ENCODE measurements at places on chromosomes 6 and 20. TPM values are rescaled to one million over a fixed set of nuclear protein-coding genes. Genes with fewer than 3 reads are reported as not detected.

The L3MBTL1 gene
- total RNA-seq, result 8.2 TPM

GRCh38 chr20:15487682-15488081 is 1085.6 kb downstream of the KIF16B start:
- H3K27me3 ChIP-seq, result no peaks in the 10 kb centered on the region
- no peak for DNase-seq
- no peaks in the 10 kb centered on the region for H3K36me3 ChIP-seq
- H3K27ac ChIP-seq, result no peak overlapping the region
- no peak overlapping the region for H3K4me3 ChIP-seq

The MACROD2 gene
- total RNA-seq, result 31.3 TPM

DNA sequence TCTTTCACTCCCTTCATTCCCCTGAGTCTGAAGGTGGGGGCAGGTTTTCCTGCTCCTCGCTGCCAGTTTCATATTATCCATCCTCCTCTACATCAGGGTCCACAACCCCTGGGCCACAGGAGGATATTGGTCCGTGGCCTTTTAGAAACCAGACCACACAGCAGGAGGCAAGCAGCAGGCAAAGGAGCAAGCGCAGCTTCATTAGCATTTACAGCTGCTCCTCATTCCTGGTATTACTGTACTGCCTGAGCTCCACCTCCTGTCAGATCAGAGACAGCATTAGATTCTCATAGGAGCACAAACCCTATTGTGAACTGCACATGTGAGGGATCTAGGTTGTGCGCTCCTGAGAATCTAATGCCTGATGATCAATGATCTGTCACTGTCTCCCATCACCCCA is 380.3 kb downstream of the ARHGAP18 start:
- H3K36me3 ChIP-seq, result peaks cover 44% of the 10 kb centered on the region
- H3K27me3 ChIP-seq, result no peaks in the 10 kb centered on the region
- no peak overlapping the region for H3K4me3 ChIP-seq
- H3K4me1 ChIP-seq, result no peaks in the 10 kb centered on the region
- DNase-seq, result no peak

The MYCT1 gene
- total RNA-seq, result 9.9 TPM

The CYP21A2 gene
- not detected for total RNA-seq

GRCh38 chr6:148617530-148617929 is 129.3 kb upstream of the UST start:
- no peaks in the 10 kb centered on the region for H3K4me1 ChIP-seq
- no peak for DNase-seq
- no peaks in the 10 kb centered on the region for H3K36me3 ChIP-seq

DNA sequence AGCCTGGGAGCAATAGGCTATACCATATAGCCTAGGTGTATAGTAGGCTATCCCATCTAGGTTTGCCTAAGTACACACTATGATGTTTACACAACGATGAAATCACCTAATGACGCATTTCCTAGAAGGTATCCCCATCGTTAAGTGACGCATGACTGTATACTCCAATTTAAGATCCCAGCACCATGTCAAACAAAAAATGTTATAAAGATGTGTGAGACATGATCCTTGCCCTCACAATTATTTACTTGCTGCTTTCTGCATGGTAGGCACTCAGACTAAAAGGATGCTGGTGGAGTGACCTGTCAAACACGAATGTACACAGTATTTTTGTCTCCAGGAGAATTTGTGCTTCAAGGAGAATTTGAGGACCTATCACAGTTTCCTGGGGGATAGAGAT is 32.3 kb downstream of the SNAP25 start:
- no peak for DNase-seq
- no peaks in the 10 kb centered on the region for H3K36me3 ChIP-seq
- no peak overlapping the region for H3K27ac ChIP-seq
- H3K4me3 ChIP-seq, result no peak overlapping the region

DNA sequence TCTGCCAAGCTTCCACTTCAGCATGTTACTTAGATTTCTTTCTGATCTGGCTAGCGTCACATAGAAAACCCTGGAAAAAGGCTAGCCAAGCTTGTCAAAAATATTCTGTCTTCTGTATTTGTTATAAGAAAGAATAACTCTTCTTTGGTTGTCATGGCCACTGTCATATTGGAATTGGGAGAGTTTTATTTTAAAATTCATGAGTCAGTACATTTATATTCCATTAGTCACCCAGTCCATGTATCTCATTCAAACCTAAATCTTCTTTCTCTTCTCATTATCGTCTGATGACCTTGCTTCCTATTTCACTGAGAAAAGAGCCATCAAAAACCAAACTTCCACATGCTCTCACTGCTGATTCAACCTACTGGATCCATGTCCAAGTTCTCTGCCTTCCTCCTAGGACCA is 65.7 kb downstream of the EPM2A start:
- peaks cover 12% of the 10 kb centered on the region for H3K36me3 ChIP-seq
- H3K27me3 ChIP-seq, result no peaks in the 10 kb centered on the region
- H3K4me1 ChIP-seq, result no peaks in the 10 kb centered on the region
- H3K27ac ChIP-seq, result no peak overlapping the region
- DNase-seq, result peak; percentile 14

The CNR1 gene
- total RNA-seq, result 15.2 TPM

DNA sequence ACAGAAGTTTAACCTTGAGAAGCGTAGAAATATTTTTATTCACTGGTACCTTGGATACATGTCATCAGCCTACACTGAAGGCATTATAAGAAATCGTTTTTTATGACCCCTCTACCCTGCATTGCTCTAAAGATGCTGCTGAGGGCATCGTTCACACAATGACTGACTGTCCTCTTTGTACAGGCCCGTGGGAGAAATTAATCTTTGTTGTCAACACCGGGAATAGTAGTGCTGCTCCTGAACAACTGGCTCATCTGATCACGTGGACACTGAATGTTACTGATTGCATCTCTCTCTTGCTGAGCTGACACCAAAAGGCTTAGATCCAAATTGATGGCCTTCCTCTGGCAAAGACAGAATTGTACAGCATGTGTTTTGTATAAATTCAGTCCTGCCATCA is 157.1 kb upstream of the SMLR1 start:
- no peaks in the 10 kb centered on the region for H3K27me3 ChIP-seq
- H3K36me3 ChIP-seq, result no peaks in the 10 kb centered on the region
- H3K4me3 ChIP-seq, result no peak overlapping the region

DNA sequence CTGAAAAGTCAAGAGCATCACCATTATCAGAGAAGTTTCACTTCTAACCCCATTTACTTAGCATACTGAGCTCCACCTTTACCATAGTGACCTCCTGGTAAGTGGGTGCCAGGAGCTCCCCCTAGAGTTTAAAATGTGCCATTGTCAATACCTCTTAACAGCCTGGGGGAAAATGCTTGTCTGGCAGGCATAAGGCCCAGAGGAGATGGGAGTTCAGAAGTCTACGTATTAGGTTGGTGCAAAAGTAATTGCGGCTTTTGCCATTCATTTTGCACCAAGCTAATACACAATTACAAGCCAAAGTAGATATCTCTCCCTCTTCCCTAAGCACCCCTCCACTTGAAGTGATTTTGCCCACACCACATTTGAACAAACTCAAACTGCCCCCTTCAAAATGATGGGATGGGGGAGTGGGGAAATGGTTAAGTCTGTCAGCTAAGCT is 919.0 kb downstream of the KIF16B start:
- peak; percentile 45 for DNase-seq
- no peak overlapping the region for H3K4me3 ChIP-seq
- no peaks in the 10 kb centered on the region for H3K36me3 ChIP-seq
- no peak overlapping the region for H3K27ac ChIP-seq
- peaks cover 13% of the 10 kb centered on the region for H3K4me1 ChIP-seq

The PACRG gene
- total RNA-seq, result 3.5 TPM

DNA sequence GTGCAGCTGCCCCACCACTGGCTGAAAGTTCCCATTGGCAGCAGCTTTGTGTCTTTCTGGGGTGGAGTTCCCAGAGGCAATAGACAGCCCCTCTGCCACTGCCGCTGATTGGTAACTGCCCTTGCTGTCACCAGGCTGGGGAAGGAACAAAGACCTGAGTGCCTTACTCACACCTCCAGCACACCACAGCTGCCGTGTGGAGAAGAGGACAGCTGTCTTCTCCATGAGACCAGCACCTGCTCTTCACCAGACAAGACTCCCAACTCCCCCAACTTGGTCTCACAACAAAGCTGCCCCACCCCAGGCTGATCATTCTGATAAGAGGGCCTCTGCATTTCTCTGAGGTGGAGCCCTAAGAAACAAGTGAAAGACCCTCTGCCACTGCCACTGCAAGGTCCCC is 39.7 kb upstream of the PTCHD4 start:
- no peaks in the 10 kb centered on the region for H3K36me3 ChIP-seq
- H3K27ac ChIP-seq, result no peak overlapping the region
- no peak for DNase-seq
- no peaks in the 10 kb centered on the region for H3K4me1 ChIP-seq
- no peak overlapping the region for H3K4me3 ChIP-seq
- no peaks in the 10 kb centered on the region for H3K27me3 ChIP-seq

DNA sequence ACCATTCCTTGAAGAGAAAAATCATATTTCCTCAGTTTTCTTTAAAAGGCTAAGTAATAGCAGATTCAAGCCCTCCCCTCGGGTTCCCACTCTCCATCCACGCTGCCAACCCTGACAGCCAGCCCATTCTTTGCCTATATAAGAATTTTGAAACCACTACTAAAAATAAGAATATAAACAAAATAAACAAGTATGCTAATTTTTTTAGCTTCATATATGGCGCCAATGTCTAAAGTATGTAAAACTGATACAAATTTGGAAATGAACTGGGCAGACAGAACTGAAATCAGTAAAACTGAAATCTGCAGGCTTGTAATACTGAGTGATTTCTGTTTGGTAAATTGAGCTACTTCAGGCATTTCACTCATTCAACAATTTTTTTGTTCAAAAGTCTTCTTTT is 19.0 kb downstream of the ELOVL2 start:
- no peaks in the 10 kb centered on the region for H3K36me3 ChIP-seq
- peaks cover 13% of the 10 kb centered on the region for H3K27me3 ChIP-seq
- no peak overlapping the region for H3K4me3 ChIP-seq
- no peak for DNase-seq
- H3K27ac ChIP-seq, result no peak overlapping the region

Data from stomach (tissue), 19 donors.